ENCODE measurements at places on chromosomes 1 and 21. TPM values are rescaled to one million over a fixed set of nuclear protein-coding genes. Genes with fewer than 3 reads are reported as not detected.

The IGSF3 gene
- polyA plus RNA-seq: 0.49 TPM

The SLFNL1 gene
- 0.58 TPM for polyA plus RNA-seq

The LCE2B gene
- not detected for polyA plus RNA-seq

The HUNK gene
- 0.05 TPM for polyA plus RNA-seq

The NR5A2 gene
- 0.27 TPM for polyA plus RNA-seq

The MYOG gene
- polyA plus RNA-seq: 160 TPM

The OLFML2B gene
- 1.4 TPM for polyA plus RNA-seq

The CCDC18 gene
- polyA plus RNA-seq: 4.5 TPM

The OR10Z1 gene
- polyA plus RNA-seq: not detected

The ATAD3C gene
- polyA plus RNA-seq: 0.12 TPM

Measured in psoas muscle (tissue), 8 donors.